ENCODE measurements at places on chromosomes 3 and 15.

DNA sequence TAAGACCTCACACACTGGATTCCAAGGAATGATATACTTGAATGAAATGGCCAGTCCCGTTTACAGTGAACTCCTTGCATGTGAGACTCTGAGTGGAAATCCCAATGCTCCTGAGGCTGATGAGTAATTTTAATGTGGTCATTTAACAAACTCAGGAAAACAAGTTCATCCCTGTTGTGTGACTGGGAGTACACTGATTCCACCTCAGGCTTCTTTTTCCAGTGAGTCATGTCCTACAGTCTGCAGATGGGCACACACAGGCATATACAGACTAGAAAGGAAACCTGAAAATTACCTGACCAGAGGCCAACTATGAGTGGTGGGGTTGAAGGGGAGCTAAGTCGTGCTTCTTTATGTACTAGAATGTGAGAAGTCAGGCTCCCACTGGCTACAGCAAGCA, 5.8 kb downstream of the SQOR start:
- DNase-seq, result no peak

DNA sequence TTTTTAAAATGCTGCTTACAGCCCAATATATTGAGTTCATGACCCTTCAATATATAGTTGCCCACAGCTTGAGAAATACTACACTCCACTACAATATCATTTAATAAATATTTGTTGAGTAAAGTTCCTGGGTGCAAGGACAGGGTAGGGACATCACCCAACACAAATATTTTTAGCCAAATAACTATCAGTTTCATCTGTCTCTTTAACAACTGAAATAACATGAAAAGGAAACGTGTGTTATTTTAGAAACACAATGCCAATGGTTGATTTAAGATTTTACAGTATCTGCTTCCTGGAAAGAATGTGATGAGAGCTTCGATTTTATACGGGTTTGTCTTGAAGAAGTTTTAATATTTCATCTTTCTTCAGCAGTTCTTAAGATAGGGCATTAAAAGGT, 67.7 kb upstream of the CDV3 start:
- DNase-seq, result no peak

DNA sequence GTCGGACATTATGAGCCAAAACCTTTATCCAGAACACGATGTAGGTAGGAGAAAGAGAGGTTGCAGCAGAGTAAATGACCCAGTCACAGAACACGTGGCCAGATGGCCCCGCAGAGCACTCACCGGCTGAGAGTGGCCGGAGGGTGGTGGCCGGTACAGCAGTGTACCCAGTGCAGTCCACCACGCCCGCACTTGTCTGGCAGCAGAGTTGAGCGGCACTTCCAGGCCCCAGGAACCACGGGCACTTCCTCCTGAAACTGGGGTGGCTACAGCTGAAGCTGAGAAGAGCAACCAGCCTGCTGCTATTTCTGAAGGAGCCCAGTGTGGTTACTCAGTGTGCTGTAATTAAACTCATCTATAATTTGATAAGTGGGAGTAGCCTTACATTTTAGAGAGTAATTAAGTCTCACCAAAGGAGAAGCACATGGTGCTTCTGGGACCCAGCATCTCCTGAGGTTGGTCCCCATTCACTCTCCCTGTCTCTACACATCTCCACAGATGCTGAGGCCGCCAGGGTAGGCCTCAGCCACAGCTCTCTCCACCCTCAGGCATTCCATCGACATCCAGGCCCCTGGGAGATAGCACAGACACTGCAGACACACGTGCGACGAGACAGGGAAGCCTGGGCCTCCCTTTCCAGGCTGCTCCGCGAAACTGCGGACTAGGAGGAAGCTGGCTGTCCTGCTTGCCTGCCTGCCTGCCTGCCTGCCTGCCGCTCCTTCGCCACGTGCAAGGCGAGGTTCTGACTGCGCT, 49.8 kb downstream of the BDH1 start:
- DNase-seq, result no peak

- no peak for DNase-seq
These were observed 83.8 kb downstream of the ASB7 start for GRCh38 chr15:100686021-100686724.

GRCh38 chr15:50066666-50067065, 52.4 kb downstream of the ATP8B4 start:
- no peak for DNase-seq

- no peak for DNase-seq
These were observed 42.0 kb downstream of the FRMD4B start for GRCh38 chr3:69343875-69344274.

DNA sequence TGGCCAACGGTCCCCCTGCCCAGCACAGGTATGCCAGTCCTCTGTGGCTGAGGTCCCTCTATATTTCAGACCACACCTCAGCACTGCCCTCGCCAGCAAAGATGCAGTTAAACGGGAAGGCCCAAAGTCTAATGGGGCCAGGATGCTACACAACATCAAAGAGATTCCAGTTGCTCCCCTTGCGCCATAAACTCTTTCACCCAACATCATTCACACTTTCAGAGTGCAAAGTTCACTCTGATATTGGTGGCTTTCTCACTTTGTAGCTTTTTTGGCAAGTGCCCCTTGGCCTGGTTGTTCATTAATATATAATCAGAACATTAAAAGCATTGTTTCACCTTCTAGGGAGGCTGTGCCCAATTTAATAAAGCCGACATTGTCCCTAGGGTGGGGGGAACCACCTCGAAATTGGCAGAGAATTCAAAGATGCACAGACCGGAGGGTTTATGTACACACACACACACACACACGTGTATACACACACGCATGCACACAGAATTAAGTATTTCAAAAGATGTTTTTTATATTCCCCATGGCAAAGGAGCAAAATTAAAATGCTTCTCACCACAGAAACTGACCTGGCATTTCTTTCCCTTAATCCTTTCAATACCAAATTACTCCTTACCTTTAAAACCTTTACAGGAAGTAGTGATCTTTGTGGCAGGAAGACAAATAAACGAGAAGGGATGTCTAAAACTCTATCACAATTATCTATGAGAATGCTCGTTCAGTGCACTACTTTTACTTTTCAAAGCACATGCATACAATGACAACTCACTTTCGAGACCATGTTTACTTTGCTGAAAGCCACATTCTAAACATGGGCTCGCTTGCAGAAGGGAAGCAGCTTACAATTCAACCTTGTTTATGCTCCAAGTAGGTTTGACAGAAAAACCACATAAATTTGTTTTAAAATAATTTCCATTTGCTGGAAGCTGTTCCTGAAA, 19.5 kb downstream of the LRIG1 start:
- DNase-seq, result no peak

- no peak for DNase-seq
These were observed 10.3 kb upstream of the LRRC31 start for GRCh38 chr3:169879845-169880575.

DNA sequence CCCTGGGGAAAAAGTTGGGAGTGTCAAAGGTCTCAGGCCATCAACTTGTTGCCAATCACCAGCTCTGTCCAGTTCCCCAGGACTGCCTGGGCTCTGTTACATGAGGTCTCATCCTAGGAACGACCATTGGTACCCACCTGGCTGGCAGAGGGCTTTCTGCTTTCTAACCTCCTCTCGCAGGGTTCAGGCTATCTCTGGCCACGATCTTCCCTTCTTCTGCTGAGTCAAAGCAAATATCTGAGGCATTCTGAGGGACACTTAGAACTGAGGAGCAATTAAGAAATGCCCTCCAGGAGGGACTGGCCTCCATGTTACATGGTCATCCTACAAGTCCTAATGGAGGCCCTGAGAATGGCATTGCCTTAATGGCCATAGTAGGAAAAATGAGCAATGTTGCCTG, 77.4 kb downstream of the TGFBR2 start:
- DNase-seq, result no peak

DNA sequence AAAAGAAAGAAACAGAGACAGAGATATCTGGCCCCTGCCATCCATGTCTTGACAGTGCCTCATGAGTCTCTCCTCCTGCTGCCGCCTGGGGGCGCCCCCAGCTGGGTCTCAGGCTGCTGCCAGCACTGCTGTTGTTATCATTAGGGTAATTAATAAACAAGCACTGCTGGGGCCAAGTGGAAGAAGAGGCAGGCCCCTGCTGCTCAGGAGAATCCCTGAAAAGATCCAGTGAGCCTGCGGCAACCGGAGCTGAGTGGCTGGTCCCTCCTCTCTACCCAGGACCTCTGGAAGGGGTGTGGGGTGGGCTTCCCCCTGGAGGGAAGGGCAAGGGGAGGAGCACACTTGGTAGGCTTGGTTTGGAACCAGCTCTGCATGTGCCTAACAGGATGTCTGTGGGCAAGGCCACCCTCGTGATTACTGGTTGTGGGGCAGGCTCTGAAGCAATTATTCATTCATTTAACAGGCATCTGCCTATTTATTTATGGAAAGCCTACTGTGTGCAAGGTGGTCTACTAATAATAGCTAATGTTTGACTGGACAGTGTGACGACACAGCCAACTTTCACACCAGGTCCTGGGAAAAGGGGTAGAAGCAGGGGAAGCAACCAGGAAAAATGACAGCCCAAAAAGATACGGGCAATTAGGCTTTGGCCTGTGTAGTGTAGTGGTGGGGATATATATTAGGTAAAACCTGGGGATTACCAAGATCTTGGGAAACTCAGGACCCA, 1.2 kb upstream of the TYRO3 start:
- peak; percentile 70 for DNase-seq

DNA sequence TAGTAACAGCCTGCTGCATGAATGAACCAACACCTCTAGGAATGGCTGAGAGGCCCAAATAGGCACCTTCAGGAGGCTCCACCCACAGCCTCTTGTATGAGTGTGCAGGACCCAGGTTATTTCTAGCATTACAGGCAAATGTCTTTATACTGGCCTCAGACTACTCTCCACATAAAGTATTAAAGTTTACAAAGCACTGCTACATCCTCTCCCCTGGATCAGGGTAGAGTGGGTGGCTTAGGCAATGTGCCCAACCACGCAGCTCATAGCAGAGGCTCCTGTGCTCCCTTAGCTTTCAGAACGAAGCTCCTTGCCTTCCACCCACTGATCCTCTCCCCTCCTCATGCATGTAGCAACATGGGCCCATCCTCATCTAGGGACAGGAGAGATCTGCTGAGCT, 16.3 kb downstream of the TMEM43 start:
- no peak for DNase-seq

DNA sequence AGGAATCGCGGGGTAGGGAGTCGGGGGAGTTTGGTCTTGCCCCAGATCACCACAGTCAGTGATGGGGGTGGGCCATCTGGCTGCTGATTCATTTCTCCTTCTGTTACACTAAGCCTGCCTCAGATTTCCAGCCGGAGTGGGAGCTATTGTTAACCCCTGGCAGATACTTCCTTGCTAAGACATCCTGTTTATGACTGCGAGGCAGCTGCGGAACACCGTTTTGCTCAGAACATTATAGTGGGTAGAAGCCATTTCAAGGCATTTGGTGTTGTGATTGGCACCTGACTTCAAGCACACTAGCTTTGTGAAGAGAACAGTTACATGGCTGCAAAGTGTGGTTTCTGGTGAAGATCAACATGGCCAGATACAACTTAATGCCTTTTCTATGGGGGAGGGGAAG, 73.8 kb downstream of the FLNB start:
- no peak for DNase-seq

DNA sequence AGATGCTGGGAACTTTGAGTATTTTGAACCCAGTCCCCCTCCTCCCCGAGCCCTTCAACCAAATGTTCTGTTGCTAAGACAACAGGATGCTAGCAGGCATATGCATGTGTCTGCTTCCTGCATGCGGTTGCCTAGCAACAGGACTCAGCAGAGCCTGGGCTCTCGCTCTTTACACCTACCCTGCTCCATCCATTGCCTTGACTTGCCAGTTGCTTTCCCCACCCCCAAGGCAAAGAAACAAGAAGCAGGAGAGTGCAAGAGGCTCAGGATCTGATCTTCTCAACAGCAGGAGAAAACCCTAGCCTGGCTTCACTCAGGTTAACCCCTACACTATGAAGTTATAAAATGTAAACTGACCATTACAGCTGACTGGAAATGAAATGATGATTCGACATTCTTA, 393.0 kb downstream of the IGSF11 start:
- DNase-seq, result no peak
